ENCODE measurements at places on chromosomes 4 and X.

DNA sequence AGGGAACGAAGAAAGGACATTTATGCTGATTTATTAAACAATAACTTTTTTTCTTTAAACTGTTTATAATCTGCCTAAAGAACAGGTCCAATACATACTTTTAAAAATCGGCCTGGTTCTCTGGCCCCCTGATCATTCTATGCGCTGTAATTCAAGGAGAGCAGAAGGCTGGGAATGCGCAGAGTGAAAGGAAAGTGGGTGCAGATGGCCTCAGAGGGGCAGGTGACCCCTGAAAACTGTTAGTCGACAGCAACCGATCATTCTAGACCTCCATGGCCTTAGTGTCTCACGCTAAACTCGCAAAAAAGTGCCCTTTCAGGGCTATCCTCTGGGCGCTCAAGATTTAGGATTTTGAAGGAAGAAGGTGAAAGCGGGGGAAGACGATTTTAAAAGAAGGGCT is 2.2 kb downstream of the PDE5A start:
- DNase-seq: no peak

DNA sequence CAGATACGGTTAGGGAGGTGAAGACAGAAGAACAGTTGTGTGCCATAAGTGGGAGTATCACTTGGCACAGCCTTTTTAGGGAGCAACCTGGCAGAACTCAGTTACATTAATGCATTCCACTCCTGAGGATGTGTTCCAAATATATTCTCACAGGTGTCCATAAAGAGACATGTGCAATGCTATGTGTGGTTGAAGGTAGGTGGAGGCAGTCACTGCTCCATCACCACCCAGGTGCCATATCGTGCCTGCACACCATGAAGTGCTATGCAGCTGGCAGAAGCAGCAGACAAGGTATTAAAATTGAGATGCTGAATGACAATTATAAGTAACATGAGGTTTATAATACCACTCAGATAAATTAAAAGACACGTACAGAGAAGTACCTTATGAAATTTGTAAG is 248.0 kb upstream of the SFRP2 start:
- DNase-seq: no peak

DNA sequence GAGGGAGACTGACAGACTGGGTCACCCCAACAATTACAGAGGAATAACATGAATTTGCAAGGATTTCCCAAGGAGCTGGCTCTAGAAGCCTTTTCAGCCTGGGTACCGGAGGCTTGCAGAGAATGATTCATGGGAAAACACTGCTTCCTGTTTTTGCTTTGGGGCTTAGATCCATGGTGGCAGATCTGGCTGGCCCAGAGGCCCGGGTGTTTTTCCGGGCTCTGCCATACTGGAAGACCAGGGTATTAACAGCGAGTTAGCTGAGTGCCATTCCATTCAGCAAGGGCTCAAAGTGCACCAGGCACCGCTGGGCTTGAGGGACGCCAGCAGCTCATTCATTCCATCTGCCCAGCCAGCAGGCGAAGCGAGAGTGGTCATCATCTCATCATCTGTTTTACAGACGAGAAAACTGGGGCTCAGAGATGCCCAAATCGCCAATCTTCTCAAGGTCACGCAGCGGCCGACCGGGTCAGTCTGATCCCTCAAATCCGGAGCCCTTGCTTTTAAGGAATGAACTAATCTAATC is 1.3 kb downstream of the WDR1 start:
- DNase-seq: no peak

- DNase-seq: no peak
Observed at GRCh38 chrX:49262603-49263002, 1.9 kb downstream of the FOXP3 start.

DNA sequence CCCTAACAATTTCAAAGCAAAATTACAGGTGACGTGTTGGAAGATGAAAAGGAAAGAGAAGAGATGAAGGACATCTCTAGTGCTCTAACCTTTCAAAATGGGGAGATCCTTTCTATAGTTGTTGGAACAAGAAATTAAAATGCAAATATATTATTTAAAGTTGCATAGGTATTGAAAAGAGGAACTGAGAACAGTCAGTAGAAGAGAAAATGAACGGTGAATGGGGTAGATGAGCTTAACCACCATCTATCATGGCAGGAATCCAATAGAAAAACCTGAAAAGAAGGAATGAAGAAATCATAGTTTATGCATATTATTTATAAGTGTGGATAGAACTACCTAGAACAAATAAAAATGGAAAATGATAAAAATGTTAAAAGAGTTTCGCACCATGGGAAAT is 42.0 kb downstream of the ANXA5 start:
- no peak for DNase-seq

- no peak for DNase-seq
Observed at GRCh38 chr4:180680305-180680704, 1562.9 kb upstream of the TENM3 start.

- DNase-seq: no peak
Observed at GRCh38 chr4:102988429-102989020, 31.0 kb downstream of the SLC9B1 start.

DNA sequence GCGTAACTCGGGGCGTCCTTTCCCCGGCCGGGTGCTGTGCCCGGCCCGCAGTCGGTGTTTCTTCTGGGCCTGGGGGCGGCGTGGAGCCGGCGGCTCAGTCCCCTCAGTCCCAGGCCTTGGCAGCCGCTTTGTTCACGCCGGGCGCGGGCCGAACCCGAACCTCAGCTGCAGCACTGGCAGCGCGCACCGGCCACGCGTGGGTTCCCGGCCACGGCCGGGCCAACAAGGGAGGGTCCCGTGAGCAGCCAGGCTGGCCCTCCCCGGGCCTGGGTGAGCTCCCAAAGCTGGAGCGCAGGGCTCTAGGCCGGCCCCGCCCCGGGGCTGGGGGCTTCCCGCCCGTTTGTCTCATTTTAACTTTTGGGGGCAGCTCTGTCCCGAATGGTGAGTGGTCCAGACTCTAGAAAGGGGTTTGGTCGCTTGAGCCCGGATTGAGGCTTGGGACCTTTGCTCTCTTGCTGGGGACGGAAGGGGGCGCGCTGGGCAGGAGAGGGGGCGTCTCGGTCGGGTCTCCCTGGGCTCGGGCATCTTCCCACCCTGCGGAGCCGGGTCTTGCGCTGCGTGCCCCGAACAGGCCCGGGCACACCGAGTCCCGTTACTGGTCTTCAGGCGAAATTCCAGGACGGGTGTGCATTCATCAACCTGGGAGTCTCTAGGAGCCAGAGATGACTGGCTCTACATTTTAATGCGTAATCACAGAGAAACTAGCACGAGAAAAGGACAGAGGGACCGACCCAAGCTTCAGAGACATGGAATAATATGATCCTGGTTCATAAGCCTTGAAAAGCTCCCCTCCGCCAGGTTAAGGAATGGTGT is 177.1 kb downstream of the CBR4 start:
- DNase-seq: no peak
